ENCODE measurements at places on chromosomes 4 and X. TPM values are rescaled to one million over a fixed set of nuclear protein-coding genes. Genes with fewer than 3 reads are reported as not detected.

DNA sequence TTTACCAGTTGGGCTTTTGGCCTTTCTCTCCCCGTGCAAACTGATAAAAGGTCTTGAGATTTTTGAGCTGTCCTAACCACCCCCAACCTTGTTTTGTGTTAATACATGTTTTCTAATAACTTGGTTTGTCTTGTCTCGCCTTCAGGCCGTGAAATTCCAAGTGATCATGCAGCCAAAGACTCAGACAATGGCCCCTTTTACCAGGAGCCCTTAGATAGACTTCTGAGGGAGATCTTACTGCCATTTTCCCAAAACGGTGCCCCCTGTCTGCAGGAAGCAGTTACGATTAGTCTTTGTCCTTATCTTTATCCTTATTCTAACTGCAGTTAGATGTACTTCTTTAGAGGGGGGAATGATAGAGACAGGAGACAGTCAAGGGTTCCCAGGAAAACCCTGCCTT, 245.3 kb upstream of the HDX start:
- no peak overlapping the region for H3K4me3 ChIP-seq
- H3K4me1 ChIP-seq, result peaks cover 6% of the 10 kb centered on the region
- no peak for DNase-seq
- no peak overlapping the region for H3K27ac ChIP-seq
- no peaks in the 10 kb centered on the region for H3K27me3 ChIP-seq

DNA sequence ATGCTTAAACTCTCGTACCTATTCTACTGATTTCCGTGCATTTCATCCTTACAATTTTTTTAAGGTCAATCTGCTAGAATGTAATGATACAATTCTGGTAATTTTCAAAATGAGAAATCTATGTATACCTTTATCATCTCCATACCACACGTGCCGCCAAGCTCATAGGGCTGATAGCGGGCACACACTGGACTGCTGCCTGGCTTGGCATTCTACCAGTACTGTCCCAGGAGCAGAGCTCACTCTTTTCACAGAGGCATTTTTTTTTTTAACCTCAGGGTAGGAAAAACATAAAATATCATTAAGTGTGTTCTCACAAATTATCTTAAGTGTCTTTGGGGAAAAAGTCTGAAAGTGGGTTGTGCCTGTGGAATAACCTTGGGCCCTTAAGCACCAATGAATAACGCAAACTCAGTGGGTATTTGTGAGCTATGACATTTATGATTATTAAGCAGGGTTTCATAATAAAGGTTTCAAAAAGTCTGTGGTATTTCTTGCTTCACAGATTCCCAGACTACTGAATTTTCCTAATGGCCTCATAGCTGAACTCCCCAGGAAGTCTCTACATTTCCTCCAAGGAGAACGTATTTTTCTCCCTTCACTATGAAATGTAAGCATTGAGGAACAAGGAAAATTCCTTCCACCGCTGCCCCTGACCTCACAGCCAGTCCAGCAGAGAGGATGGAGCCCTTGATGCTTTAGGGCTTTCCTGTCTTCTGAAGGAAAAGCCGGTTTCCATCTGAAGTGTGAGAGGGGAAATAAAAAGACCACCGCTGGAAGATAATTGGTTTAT, 125.2 kb downstream of the ELOVL6 start:
- no peaks in the 10 kb centered on the region for H3K27me3 ChIP-seq
- peaks cover 11% of the 10 kb centered on the region for H3K4me1 ChIP-seq
- no peak overlapping the region for H3K27ac ChIP-seq
- no peaks in the 10 kb centered on the region for H3K36me3 ChIP-seq

- H3K4me1 ChIP-seq, result peaks cover 8% of the 10 kb centered on the region
- DNase-seq, result peak; percentile 78
- H3K4me3 ChIP-seq, result peak within 1 kb of the TSS; percentile 54
- no peaks in the 10 kb centered on the region for H3K36me3 ChIP-seq
- peaks cover 6% of the 10 kb centered on the region for H3K27me3 ChIP-seq
Observed at GRCh38 chrX:40097504-40098263, at the start of gene BCOR. Gene BCOR (minus strand): TSS chrX:40097958. CDS start chrX:40077929, 20,029 bp downstream.

DNA sequence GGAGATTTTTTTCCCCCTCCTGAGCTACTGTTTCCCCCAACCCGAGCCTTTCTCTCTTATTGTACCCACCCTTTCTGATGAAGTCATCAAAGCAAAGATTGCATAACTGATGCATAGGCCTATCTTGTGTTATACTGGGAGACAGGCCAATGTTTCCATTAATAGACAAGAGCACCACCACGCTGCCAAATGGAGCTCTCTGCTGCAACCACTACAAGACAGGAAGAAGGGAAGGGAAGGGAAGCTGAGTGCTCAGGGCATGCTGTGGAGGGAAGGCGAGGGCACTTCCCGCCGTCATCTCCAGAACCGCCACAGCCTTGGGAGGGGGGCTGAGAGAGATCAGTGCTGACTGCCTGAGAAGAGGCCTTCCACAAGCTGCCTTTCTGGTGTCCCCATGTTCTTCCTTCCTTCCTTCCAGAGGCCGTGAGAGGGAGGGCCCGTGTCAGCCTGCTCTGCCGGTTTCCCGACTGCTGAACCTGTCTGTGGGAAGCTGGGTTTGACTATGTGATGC, 75.0 kb downstream of the MGST2 start:
- H3K36me3 ChIP-seq, result no peaks in the 10 kb centered on the region
- H3K27ac ChIP-seq, result peak overlapping the region; percentile 66
- peak; percentile 53 for DNase-seq

- no peaks in the 10 kb centered on the region for H3K36me3 ChIP-seq
- H3K27me3 ChIP-seq, result no peaks in the 10 kb centered on the region
- DNase-seq, result no peak
Observed at GRCh38 chr4:123278755-123279154, 117.8 kb upstream of the SPRY1 start.

- H3K4me3 ChIP-seq, result no peak overlapping the region
- no peak for DNase-seq
- H3K36me3 ChIP-seq, result no peaks in the 10 kb centered on the region
- no peaks in the 10 kb centered on the region for H3K27me3 ChIP-seq
- H3K27ac ChIP-seq, result no peak overlapping the region
Observed at GRCh38 chrX:97330151-97330550, 446.4 kb downstream of the RPA4 start.

- H3K4me1 ChIP-seq, result peaks cover 14% of the 10 kb centered on the region
- DNase-seq, result no peak
Observed at GRCh38 chrX:2828344-2828958, at the start of gene GYG2. Gene GYG2 (plus strand): TSS chrX:2828930. CDS start chrX:2830189, 1,259 bp downstream.

DNA sequence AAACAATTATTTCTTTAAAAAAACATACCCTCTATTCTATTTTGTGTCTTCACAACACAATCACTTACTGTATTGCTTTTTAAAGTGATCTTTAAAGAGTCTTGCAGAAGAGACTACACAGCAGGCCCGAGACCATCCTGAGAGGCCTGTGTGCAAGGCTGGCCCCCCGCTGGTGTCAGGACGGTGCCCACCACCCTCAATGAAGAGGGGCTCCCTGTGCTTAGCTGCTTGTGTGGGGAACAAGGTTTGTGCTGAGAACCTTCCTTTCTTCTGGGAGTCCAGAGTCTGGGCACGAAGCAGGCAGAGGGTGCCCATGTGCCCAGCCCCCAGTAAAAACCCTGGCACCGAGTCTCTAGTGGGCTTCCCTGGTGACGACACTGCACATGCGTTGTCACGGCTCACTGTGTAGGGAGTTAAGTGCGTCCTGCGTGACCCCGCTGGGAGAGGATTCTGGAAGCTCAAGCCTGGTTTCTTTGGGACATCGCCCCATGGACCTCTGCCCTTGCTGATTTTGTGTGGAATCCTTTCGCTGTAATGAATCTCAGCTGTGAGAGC, 22.0 kb downstream of the RGS12 start:
- no peaks in the 10 kb centered on the region for H3K4me1 ChIP-seq
- H3K27ac ChIP-seq, result no peak overlapping the region
- H3K4me3 ChIP-seq, result no peak overlapping the region
- H3K27me3 ChIP-seq, result no peaks in the 10 kb centered on the region
- DNase-seq, result no peak

AFF2 gene
- total RNA-seq, result 5.1 TPM

GRCh38 chr4:184215709-184216328, 1.9 kb downstream of the ENPP6 start:
- no peaks in the 10 kb centered on the region for H3K36me3 ChIP-seq
- H3K27ac ChIP-seq, result no peak overlapping the region
- DNase-seq, result no peak
- H3K27me3 ChIP-seq, result no peaks in the 10 kb centered on the region
- no peak overlapping the region for H3K4me3 ChIP-seq
- H3K4me1 ChIP-seq, result no peaks in the 10 kb centered on the region

- H3K36me3 ChIP-seq, result no peaks in the 10 kb centered on the region
- H3K4me3 ChIP-seq, result no peak overlapping the region
- no peak for DNase-seq
- no peaks in the 10 kb centered on the region for H3K27me3 ChIP-seq
Observed at GRCh38 chr4:79209822-79210635, 115.8 kb downstream of the NAA11 start.

DNA sequence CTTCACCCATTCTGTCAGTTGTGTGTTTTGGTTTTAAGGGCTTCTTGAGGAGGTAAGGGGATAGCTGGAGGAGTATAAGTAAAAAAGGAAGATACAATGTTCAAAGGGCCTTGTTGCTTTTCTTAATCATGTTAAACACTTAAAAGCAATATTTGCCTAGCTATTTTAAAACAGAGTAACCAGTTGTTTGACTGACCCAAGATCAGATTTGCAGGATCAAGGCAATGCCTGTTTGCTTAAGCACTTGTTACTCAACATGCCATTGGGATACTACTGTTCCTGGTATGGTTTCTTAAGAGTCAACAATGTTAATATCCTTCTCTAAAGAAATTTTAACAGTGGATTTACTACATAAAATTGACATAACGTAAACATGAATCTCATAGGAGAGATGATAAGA, 2.6 kb downstream of the DCLK2 start:
- H3K27ac ChIP-seq, result no peak overlapping the region
- H3K4me1 ChIP-seq, result peaks cover 4% of the 10 kb centered on the region
- no peak overlapping the region for H3K4me3 ChIP-seq
- H3K27me3 ChIP-seq, result no peaks in the 10 kb centered on the region
- no peaks in the 10 kb centered on the region for H3K36me3 ChIP-seq

GRCh38 chrX:39574178-39574577, 523.6 kb downstream of the BCOR start:
- H3K36me3 ChIP-seq, result no peaks in the 10 kb centered on the region
- no peaks in the 10 kb centered on the region for H3K27me3 ChIP-seq
- H3K4me3 ChIP-seq, result no peak overlapping the region
- peaks cover 5% of the 10 kb centered on the region for H3K4me1 ChIP-seq

DNA sequence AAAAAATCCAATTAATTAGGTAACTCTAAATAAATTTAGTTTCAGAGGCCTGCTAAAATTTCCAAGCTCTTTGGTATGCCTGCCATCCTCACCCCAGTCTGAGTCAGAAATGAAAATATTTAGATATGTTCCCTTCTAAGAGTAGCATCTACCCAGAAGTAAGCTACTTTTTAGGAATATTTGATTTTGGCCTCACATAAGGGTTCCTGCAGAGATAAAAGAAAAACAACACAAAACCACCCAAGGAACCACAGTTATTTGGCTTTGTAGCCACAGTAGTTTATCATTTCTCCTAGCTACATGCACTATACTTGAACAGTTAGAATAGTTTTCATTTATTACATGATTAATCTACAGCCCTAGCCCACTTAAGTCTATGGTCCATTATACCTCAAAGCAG, 192.6 kb upstream of the FAM241A start:
- H3K36me3 ChIP-seq, result no peaks in the 10 kb centered on the region
- H3K27ac ChIP-seq, result no peak overlapping the region
- DNase-seq, result no peak
- no peak overlapping the region for H3K4me3 ChIP-seq
- no peaks in the 10 kb centered on the region for H3K27me3 ChIP-seq

DNA sequence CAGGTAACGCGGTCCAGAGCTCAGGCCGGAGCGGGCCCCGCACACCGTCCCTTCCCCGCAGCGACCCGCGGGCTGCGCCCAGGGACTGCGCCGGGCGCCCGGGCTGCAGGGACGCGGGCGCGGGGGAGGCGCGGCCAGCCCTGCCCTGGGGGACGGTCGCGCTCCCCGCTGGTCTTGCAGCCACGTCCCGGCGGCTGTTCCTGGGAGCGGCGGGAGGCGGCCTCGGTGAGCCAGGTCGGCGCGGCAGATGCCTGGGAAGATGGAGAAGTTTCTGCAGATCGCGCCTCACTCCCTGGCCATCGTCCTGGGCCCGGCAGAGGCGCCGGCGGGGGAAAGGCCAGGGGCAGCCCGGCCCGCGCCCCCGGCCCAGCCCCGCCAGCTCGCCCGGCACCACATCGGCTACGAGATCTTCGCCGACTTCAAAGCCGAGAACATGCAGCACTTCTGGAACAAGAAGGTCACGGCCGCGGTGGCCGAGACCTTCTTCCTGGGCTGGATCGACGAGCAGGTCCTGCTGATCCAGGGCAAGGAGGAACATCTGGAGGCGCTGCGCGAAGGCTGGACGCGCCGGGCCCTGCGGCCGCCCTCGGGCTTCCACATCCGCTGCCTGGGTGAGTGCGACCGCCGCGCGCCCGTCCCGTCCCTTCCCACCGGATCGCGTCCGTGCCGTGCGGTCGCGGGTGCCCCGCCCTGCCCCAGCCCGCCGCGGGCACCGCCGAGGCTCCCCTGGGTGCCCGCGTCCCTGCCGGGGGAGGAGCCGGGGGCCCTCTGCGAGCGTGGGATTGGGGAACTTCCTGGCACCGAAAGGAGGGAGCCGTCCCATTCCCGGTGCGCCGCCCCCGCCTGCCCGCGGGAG, 107.4 kb upstream of the STOX2 start:
- peak overlapping the region; percentile 81 for H3K27ac ChIP-seq
- no peaks in the 10 kb centered on the region for H3K36me3 ChIP-seq
- DNase-seq, result peak; percentile 70
- H3K27me3 ChIP-seq, result no peaks in the 10 kb centered on the region
- peak overlapping the region; percentile 18 for H3K4me3 ChIP-seq

DNA sequence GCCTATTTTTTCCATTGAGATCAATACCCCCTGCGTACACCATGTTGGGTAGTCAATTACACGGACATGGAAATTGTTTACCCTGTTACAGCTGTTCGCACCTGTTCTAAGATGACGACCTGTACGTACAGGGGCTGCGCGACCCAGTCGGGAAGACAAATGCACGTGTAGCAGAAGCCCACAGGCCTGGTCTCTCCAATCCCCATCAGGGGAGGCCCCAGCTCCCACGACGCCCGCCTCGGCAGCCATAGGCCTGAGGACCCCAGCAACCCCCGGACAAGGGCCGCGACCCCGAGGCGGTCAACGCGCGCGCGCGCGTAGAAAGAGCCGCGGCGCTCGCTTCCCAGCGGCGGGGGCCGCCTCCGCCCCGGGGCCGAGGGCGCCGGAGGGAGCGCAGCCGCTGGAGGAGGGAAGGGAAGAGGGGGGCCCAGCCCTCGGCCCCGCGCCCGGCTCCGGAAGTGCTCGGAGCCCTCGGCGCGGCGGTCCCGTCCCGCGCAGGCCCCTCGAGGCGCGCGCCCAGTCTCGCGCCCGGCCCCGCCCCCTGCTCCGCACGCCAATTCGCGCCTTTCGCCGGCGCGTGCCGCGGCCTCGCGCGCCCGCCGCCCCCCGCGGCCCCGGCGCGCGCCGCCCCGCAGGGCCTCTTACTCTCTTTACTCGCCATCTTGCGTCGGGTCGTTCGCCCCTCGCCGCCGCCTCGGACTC, 618 bp downstream of the RBBP7 start:
- H3K27ac ChIP-seq, result peak overlapping the region; percentile 67
- H3K4me1 ChIP-seq, result no peaks in the 10 kb centered on the region
- peak; percentile 38 for DNase-seq
- no peaks in the 10 kb centered on the region for H3K27me3 ChIP-seq
- H3K36me3 ChIP-seq, result no peaks in the 10 kb centered on the region

CXCL5 gene
- total RNA-seq, result not detected

CWH43 gene
- total RNA-seq, result 27.4 TPM

- peaks cover 5% of the 10 kb centered on the region for H3K36me3 ChIP-seq
- H3K27ac ChIP-seq, result no peak overlapping the region
- peaks cover 5% of the 10 kb centered on the region for H3K4me1 ChIP-seq
- no peak for DNase-seq
Observed at GRCh38 chr4:112431158-112431557, 84.8 kb downstream of the NEUROG2 start.

PRRG3 gene
- 2.1 TPM for total RNA-seq

- no peaks in the 10 kb centered on the region for H3K27me3 ChIP-seq
- no peaks in the 10 kb centered on the region for H3K4me1 ChIP-seq
- no peak for DNase-seq
- H3K4me3 ChIP-seq, result no peak overlapping the region
Observed at GRCh38 chr4:118732591-118733330, 47.6 kb downstream of the METTL14 start.

Measured in thyroid gland (tissue), 4 donors.